ENCODE measurements at places on chromosomes 11 and 22. TPM values are rescaled to one million over a fixed set of nuclear protein-coding genes. Genes with fewer than 3 reads are reported as not detected.
A peak's percentile ranks its signal among the peaks of the same experiment; 100 is the strongest.

GRCh38 chr11:110513259-110513801, 83.6 kb downstream of the FDX1 start:
- no peak for DNase-seq

GRCh38 chr11:32829157-32829679, 509 bp upstream of the PRRG4 start:
- DNase-seq: no peak

GRCh38 chr11:70423523-70424505, 25.5 kb downstream of the CTTN start:
- no peak for DNase-seq

GRCh38 chr11:17748044-17748443, 13.5 kb downstream of the KCNC1 start:
- no peak for DNase-seq

DNA sequence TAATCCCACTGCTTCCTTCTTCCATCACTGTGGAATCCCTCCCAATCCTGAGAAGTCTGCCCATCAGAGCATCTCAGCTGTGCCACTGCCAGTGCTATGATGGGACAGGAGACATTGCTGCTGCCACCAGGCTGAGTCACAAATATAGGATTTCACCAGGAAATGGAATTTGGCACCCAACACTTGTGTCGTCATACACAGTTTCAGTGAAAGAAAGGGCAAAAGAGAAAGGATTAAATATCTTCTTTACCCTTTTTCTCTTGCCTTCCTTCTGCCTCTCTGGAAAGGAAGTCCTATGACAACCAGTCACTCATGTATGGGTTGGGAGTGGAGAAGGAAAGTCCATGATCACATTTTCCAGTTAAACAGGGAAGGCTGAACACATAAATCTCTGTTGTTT, 133.4 kb downstream of the SPON1 start:
- no peak for DNase-seq

- DNase-seq: no peak
Measured at GRCh38 chr22:41891407-41891806, 23.5 kb downstream of the SHISA8 start.

The SYNGR1 gene
- 2.9 TPM for total RNA-seq

The MISFA gene
- 2.8 TPM for total RNA-seq

The FGF3 gene
- total RNA-seq: not detected

- no peak for DNase-seq
Measured at GRCh38 chr11:10592331-10592730, 23.9 kb upstream of the LYVE1 start.

DNA sequence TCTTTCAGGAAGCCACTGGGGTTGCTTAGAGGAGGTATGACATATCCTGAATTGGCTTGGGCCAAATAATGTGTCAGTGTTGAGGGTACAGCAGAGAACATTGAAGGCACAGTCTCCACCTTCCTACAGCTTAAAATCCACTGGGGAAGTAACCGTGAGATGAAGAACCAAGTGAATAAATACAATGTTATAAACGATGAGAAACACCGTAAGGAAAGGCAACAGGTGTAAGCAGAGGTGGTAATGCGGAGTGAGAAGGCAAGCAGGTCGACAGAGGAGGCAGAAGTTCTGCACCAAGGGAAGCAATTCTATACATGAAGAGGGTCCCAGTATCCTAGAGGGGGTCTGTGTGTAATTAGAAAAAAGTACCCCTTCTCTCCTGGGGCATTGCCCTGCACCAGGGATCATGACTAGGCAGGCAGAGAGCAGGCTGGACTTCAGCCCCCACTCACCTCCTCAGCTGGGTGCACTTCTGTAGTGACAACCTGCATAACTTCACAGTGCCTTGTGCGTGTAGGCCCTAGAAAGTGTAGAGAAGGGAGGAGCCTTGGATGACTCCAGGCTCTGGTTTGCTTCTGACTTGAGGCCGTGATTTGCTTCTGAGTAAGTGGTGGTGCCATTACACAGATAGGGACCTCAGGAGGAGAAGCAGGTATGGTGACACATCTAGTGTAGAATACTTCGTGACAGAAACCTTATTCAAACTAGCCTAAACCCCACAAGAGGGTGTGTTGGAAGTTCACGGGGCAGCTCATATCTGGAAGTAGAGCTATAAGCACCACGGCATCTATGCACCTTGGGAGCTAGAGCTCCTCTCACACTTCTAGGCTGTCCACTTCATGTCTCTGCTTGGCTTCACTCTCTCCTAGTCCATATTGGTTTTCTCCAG, 4.9 kb downstream of the MYOD1 start:
- DNase-seq: no peak

DNA sequence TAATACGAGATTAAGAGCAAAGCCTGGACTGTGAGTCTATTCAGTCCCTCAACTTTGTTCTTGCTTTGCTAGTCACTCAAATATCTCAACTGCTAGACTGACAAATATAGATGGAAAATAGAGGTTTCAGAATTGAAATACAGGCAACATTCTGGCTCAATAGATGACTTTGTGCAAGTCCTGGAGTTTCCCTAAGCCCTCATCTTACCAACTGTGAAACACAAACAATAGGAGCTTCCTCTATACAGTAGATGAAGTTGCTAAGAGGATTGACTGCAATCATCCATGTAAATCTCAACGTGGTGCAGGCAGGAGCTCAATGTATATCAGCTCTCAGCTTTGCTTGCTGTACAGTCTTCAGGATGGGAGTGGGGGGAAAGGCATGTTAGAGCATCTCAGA, 6.2 kb upstream of the MPEG1 start:
- DNase-seq: no peak

DNA sequence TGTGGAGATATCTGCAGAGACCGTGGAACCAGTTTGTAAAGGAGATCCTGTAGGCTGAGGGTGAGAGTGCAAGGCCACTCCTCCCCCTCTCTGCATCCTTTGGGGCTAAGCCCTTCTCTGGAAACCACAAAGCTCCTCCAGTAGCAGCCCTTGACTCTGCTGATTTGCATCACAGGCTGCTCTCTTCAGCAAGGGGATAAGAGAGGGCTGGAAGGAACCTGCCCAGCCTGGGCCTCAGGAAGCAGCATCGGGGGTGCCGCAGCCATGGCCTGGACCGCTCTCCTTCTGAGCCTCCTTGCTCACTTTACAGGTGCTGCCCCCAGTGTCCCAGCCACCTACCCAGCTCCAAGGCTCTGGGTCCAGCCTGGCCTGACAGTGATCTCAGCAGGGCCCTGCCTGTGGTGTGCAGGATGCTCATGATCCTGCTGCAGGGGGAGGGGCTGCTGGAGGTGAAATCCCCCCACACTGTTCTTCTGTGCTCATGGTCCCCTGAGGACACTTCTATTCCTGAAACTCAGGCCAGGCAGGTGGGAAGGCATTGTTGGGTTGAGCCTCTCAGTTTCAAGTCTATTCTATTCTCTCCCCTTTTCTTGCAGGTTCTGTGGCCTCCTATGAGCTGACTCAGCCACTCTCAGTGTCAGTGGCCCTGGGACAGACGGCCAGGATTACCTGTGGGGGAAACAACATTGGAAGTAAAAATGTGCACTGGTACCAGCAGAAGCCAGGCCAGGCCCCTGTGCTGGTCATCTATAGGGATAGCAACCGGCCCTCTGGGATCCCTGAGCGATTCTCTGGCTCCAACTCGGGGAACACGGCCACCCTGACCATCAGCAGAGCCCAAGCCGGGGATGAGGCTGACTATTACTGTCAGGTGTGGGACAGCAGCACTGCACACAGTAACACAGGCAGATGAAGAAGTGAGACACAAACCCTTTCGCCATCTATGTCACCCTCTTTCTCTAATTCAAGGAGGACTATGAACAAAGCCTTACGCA, 68.5 kb upstream of the IGLL5 start:
- DNase-seq: no peak

The LTBP3 gene
- 1.7 TPM for total RNA-seq

- DNase-seq: no peak
Measured at GRCh38 chr22:50556703-50557102, 6.0 kb downstream of the SYCE3 start.

The APOBEC3G gene
- total RNA-seq: 9.0 TPM

GRCh38 chr22:48757581-48757980, 1070.1 kb downstream of the BRD1 start:
- DNase-seq: no peak

- DNase-seq: no peak
Measured at GRCh38 chr11:44316659-44317240, 6.8 kb upstream of the ALX4 start.

The LINC01488 gene
- not detected for total RNA-seq

The VWA5A gene
- 64.5 TPM for total RNA-seq

DNA sequence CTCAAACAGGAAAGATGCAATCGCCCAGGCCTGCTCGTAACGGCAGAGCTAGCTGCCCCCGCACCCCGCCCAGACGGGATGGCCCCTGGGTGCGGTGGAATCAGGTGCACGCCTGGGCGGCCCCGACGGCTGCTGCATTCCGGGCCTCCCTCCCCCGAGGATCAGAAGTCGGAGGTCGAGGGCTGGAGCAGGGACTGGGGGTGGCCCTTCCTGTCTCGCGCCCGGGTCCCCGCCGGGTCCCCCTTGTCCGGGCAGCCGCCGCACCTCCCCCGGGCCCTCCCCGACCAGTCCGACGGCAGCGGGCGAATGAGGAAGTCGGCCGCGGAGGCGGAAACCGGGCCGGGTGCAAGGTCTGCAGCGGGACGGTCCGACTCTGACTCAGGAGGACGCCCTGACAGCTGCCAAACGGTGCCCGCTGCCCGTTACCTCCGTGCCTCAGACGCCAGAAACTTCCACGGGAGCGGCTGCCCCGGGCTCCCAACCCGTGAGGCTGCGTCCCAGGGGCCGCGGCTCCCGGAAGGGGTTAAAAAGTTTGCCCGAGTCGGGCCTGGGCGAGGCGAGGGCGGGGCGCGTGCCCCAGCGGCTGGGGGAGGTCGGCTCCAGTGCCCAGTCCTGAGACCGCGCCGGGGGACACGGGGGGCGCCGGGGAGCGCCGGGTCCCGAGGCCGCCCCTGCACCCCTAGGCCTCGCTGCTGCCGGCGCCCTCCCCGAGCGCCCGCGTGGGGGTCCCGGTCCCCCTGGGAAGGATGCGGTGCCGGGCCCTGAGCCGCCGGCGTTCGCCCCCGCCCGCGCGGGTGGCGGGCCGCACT, 663 bp downstream of the MYH9 start:
- peak; percentile 55 for DNase-seq

- no peak for DNase-seq
Measured at GRCh38 chr11:122647736-122648275, 7.7 kb upstream of the UBASH3B start.

DNA sequence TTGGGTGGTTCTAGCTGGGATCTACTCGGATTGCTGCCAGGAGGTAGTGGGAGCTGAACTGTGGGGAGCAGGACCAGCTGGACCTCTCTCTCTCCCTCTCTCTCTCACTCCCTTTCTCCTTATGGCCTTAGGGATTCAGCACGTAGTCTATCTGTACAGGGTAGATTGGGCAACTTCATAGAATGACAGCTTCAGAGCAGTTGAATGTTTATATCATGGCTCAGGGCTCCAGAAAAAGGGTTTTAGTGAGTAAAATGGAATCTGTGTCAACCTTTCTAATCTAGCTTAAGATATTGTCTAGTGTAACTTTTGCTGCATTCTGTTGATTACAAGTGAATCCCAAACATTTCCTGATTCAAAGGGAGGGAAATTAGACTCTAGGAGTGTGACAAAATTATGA, 127.7 kb upstream of the PDGFD start:
- no peak for DNase-seq

The GRM5 gene
- 0.28 TPM for total RNA-seq

- no peak for DNase-seq
Measured at GRCh38 chr11:12702999-12703453, 28.8 kb downstream of the TEAD1 start.

- DNase-seq: no peak
Measured at GRCh38 chr11:30128269-30128932, 102.4 kb upstream of the FSHB start.

- DNase-seq: no peak
Measured at GRCh38 chr11:47886096-47886495, 37.9 kb upstream of the NUP160 start.

GRCh38 chr11:121557348-121557747, 104.6 kb upstream of the SORL1-AS1 start:
- DNase-seq: no peak

The WNT7B gene
- total RNA-seq: not detected
